ENCODE measurements at places on chromosomes 11 and 22. TPM values are rescaled to one million over a fixed set of nuclear protein-coding genes. Genes with fewer than 3 reads are reported as not detected.

SYT12 gene
- total RNA-seq: 3.4 TPM

OR4A16 gene
- total RNA-seq: 0.50 TPM

C11orf87 gene
- 0.08 TPM for total RNA-seq

CCDC82 gene
- total RNA-seq: 42.5 TPM

SLC5A1 gene
- total RNA-seq: 4.8 TPM

HPX gene
- total RNA-seq: 2.7 TPM

TMEM225 gene
- 10.0 TPM for total RNA-seq

OR4D6 gene
- total RNA-seq: not detected

B3GAT3 gene
- total RNA-seq: 66.4 TPM

PATE4 gene
- 0.79 TPM for total RNA-seq

MS4A7 gene
- 5.7 TPM for total RNA-seq

OR2AG2 gene
- 1.8 TPM for total RNA-seq

GRIA4 gene
- 1.1 TPM for total RNA-seq

TSPAN4 gene
- total RNA-seq: 49.1 TPM

IZUMO1R gene
- total RNA-seq: not detected

GLYAT gene
- total RNA-seq: 1.0 TPM

POU2AF2 gene
- 5.2 TPM for total RNA-seq

PIH1D2 gene
- 59.5 TPM for total RNA-seq

SCGB1A1 gene
- not detected for total RNA-seq

ENTHD1 gene
- 10.9 TPM for total RNA-seq

TENM4 gene
- total RNA-seq: 11.4 TPM

OR2AG1 gene
- total RNA-seq: not detected

CHEK1 gene
- 11.5 TPM for total RNA-seq

SPTBN2 gene
- total RNA-seq: 239 TPM

RAB38 gene
- total RNA-seq: 5.9 TPM

IL17REL gene
- 0.25 TPM for total RNA-seq

KDM4D gene
- total RNA-seq: 44.2 TPM

WBP2NL gene
- total RNA-seq: 31.8 TPM

RCN1 gene
- 47.3 TPM for total RNA-seq

NAGA gene
- 19.9 TPM for total RNA-seq

SCUBE1 gene
- 28.9 TPM for total RNA-seq

C11orf21 gene
- 0.12 TPM for total RNA-seq

Data from testis (tissue), 5 donors.